ENCODE measurements at places on chromosomes 13 and 19.

- no peak for DNase-seq
These were observed 43.8 kb downstream of the KLF12 start for GRCh38 chr13:74090397-74090796.

- DNase-seq: no peak
These were observed 6.3 kb downstream of the BICRA start for GRCh38 chr19:47615230-47615629.

GRCh38 chr19:29714953-29715700 lies at the start of gene C19orf12:
TSS of gene C19orf12 (minus strand) at chr19:29715261. CDS start at chr19:29708413, 6,848 bp downstream.
- peak; percentile 39 for DNase-seq

DNA sequence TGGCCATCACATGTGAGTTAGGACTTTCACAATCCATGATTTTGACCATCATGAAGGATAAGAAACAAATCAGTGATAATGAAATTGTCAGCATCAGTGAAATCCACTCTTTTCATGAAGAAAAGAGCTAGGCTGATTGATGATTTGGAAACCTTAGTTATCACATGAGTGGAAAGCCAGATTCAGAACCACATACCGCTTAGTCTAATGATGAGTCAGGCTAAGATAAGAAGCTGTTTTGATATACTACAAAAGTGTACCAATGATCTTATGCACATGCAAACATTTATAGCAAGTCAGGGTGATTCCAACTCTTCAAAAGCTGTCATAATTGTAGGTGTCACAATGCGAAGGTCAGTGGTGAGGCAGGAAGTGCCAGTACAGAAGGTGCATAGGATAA lies 519.3 kb downstream of the GPC6 start:
- no peak for DNase-seq

DNA sequence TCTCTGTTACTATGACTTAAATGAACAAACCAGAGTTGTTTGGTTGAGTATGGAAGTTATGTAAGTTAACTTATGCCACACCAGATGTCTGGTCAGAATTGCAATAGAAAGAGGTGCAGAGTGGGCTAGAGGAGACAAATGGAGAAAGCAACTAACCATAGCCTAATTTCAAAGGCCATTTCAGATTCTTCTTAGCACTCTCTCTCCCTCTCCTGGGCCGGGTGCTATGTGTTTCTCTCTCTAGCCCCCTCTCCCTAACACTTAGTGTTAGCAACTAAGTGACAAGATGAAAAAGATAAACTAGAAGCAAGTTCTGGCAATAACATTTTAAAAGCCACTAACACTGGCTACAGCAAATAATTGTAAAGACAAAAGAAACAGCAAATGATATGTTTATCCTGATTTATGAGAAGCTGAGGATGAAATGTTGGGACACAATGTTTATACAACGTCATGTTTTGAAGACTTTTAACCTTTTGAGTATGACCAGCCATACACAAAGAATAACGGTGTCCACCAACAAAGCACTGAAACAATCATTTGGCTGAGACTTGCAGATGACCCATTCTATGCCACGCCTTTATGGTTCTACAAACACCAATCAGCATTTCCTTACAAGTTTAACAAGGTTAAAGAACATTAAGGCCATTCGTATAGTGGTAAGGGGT lies 18.6 kb downstream of the SERPINE3 start:
- DNase-seq: no peak

- DNase-seq: no peak
These were observed 407.3 kb downstream of the DACH1 start for GRCh38 chr13:71459708-71460107.

All from GDM1 (cell line).